Dorsolateral prefrontal cortex (tissue), 122 donors: ENCODE measurements at places on chromosomes 1 and 21.

DNA sequence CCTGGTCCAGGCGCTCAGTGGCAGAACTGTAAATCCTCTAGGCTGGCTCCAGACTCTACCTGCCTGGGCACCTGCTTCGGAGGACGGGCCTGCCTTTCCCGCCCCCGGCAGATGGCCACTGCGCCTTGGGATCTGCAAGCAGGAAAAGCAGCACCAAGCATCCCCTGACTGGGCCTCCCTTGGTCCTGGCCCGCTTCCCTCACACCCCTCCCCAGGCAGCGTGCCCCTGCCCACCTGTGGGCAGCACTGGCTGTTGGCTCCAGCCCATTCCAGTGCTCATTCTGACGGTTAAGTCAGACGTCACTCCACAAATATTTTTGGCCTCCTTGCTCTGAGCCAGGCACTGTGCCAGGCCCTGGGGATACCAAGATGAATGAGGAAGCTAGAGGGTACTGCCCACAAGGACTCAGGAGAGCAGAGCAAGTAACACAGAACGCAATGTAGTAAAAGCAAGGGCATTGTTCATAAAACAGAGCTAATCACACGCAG lies 22.0 kb upstream of the BLACAT1 start:
- no peak for DNase-seq

GRCh38 chr1:29824025-29824424 lies 587.7 kb downstream of the PTPRU start:
- DNase-seq: no peak

DNA sequence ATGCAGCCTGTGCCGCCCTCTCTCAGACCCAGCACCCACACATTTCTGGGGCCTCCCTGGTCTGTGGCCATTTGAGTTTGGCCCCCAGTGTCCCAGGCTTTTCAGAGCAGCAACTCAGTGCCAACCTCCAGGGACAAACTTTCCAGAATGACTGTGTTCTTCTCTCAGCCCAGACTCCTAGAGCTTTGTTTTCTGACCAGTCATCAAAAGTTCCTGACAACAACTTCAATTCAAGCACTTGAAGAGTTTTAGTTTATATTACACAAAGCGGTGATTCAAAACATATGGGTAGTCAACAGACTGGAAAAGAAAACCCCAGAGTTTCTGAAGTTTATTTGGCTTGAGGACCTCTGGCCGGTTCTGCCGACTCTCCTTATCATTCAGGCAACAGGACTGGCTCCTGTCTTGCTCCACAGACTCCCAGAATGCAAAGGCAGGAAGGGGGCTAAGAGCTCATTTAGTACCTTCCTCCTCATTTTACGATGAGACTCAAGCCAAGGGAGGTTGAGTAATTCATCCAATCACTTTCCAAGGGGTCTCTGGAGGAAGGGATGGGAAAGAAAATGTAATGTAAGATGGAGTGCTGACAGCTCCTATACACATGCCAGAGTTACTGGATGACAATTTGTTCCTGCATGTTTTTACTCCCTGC lies 27.0 kb upstream of the TIAM1 start:
- DNase-seq: no peak

DNA sequence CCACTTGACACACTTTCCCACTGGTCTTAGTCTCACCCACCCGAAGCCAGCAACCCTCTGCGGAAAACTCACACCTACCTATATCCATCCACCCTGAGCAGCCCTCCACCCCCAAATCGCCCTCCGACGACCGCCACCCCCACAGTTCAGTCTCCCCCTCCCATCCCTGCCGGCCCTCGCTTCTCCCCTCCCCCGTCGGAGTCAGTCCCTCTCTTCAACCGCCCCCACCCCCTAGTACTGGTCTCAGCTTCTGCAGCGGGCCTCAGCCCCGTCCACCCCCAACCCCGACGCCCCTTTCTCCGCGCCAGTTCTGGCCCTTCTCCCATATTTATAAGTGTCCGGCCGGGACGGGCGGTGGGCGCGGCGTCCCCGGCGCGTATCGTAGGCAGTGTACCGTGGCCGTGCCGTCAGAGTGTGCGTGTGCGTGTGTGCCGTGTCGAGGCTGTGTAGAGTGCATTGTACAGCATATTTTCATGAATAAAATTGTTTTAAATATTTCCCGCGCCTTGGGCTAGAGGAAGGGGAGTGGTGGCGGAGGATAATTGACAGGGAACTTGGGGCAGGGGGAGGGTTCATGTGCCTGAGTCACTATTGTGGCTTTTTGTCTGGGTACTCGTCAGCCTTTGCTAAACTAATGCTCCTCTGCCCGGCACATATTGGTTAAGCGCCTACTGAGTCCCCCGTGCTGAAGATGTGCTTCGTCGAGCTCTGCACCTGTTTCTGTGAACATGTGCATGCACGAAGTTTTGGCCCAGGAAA lies 22.0 kb downstream of the FOXO6 start:
- DNase-seq: no peak

- no peak for DNase-seq
Observed at GRCh38 chr1:209617047-209617673, 33.6 kb downstream of the CAMK1G start.

DNA sequence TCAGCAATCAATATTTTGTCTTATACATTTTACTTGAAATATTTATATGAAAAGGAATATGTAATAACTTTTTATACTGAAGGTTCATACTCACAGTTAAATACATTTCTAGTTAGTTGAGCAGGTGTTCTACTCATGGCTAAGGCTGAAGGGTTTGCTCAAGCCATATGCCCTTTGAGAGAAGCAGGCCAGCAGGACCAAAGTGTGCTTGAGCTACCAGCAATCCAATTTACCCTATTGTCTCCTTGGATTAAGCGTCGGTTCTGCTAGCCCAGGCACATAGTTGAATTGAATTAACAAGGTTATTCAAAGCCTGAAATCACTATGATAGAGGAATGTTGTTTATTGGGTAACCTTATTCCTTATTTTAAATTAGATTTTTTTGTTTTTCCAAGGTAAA lies 151.5 kb upstream of the BACE2 start:
- DNase-seq: no peak

DNA sequence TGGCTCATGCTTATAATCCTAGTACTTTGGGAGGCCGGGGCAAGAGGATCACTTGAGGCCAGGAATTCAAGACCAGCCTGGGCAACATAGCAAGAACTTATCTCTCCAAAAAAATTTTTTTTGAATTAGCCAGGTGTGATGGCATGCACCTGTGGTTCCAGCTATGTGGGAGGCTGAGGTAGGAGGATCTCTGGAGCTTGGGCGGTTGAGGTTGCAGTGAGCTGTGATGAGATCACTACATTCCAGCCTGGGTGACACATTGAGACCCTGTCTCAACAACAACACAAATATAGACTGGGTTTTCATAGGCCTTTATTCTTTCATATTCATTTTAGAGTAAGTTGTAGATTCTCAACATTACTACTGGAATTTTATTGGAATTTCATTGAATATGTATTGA lies 12.8 kb downstream of the MED18 start:
- DNase-seq: no peak
